Stimulated activated CD4-positive, alpha-beta T cell treated with anti-CD3 and anti-CD28 coated beads, Interleukin-2, amount 100 ng/mL, for 48 hours (primary cell): ENCODE measurements at places on chromosomes 6 and 20.

DNA sequence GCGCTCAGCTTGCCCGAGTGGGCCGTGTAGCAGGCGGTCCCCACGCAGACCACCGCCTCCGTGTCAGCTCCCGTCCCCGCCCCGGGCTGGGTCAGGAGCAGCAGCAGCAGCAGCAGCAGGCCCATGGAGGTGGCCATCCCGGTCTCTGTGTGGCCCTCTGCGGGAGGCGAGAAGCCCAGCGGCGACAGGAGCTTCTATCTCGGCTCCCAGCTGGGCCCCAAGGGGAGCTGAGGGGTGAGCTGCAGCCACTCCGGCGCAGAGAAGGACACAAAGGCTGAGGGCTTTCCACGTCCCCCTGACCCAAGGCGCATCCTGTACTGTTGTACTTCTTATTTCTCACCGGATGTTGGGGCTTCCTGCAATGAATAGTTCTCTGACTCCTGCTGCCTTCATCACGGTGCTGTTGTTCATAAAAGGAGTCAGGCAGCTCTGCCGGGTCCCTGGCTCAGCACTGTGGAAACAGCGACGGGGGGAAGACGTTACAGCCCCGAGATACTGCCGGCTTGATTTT lies at the start of gene CD93:
CD93 (minus strand) TSS at position 269 of the 511 bp plus-strand sequence; CDS start at position 137, 132 bp downstream.
- DNase-seq: no peak

DNA sequence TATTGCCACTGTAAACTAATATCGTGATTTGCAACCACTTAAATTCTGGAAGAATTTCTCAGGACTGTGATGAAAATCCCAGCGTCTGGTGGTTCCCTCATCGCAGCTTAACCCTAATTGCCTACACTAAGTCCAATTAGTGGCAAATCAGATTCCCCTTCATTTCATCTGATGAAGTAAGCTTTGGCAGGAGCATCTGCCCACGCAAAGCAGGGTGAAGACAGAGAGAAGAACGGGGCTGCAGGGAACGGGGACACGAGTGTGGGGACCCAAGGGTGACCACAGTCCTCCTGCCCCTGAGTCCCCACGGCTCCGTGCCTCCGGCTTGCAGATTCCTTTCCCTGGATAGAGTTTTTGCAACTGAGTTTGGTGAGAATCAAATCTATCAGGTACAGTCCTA lies 159.5 kb downstream of the LY86 start:
- DNase-seq: no peak

DNA sequence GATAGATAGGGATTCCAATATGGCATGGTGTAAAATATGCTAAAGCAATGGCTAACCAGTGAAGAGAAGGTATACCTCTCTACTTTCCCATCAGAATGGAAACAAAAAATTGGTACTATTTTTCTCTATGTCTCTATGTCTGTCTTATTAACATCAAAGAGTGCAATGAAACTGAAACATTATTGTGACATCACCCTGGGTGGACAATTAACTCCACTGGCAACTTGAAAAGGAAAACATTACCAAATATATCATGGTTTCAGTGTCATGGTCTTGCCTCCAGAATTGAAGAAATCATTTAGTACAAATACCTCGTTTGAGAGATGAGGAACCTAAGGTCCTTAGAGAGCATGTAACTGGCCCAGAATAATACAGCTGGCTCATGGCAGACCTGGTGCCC lies 1132.5 kb upstream of the MAP3K7 start:
- DNase-seq: no peak

DNA sequence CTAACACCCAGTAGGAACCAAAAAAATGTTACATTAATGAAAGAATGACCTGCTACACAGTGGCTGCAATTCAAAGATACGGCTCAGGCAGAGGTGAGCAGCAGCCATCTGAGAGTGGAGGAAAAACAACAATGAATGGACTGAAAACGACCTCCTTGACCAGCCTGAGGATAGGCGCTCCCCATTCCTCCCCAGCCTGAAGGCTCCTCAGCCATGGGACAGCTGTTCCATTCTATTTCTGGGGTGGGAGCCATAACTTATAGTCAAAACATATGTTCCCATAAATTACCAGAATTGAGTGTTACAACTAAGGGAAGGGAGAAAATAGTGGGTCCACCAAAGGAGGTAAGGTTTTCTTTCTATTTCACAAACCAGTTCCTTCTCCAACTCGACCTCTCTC lies 27.2 kb downstream of the FYN start:
- DNase-seq: no peak

DNA sequence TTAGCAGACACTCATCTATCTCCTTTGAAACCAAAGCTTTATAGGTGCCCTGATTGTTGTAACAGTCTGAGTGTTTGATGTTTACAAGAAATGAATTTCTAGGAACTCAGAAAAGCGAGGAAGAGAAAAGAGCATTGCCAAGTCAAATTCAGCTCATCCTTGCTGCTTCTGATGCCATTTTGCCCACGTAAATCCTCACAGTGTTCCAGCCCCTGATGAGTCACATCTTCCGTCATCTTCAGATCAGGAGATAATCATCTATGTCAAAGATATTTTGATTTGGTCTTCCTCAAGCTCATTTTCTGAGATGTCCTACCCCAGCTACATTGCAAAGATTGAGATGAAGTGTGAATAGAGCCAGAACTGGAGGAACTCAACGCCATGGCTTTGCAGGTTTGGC lies 426.2 kb downstream of the BMP2 start:
- DNase-seq: no peak

DNA sequence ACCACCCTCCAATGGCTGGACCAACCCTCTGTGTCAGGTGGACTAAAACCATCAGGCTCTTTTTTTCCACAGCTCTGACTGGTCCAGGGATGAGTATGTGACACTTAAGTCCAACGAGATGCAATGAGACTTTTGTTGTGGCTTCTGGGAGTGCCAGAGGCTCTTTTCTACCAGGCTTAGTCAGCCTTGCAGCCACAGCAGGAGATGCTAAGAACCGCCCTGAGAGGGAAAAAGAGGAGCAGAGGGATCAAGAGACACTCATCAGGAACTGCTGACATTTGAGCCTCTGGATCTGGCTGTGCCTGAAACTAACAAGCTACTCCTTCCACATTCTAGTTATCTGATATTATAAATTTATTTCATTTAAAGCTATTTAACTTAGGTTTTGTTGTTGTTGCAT lies 270.9 kb upstream of the SULF2 start:
- no peak for DNase-seq

- DNase-seq: no peak
Observed at GRCh38 chr6:102015431-102015830, 621.9 kb downstream of the GRIK2 start.

GRCh38 chr20:34904202-34904621 lies 27.8 kb downstream of the ACSS2 start:
- no peak for DNase-seq

- no peak for DNase-seq
Observed at GRCh38 chr6:13653296-13653695, 38.2 kb downstream of the NOL7 start.
